ENCODE measurements at places on chromosomes 16 and 17. TPM values are rescaled to one million over a fixed set of nuclear protein-coding genes. Genes with fewer than 3 reads are reported as not detected.

GRCh38 chr17:40848583-40849235 is 18.3 kb downstream of the KRT12 start:
- H3K27ac ChIP-seq, result no peak overlapping the region
- H3K27me3 ChIP-seq, result no peaks in the 10 kb centered on the region
- no peak overlapping the region for H3K4me3 ChIP-seq

- no peak overlapping the region for H3K27ac ChIP-seq
- H3K4me1 ChIP-seq, result no peaks in the 10 kb centered on the region
- H3K36me3 ChIP-seq, result peaks cover 10% of the 10 kb centered on the region
These were observed 21.0 kb downstream of the ATPAF2 start for GRCh38 chr17:18017958-18018357.

- H3K36me3 ChIP-seq, result peaks cover 6% of the 10 kb centered on the region
- peaks cover 8% of the 10 kb centered on the region for H3K4me1 ChIP-seq
- DNase-seq, result peak; percentile 58
- no peaks in the 10 kb centered on the region for H3K27me3 ChIP-seq
- H3K4me3 ChIP-seq, result no peak overlapping the region
These were observed 7.1 kb downstream of the CORO7 start for GRCh38 chr16:4409081-4409932.

DNA sequence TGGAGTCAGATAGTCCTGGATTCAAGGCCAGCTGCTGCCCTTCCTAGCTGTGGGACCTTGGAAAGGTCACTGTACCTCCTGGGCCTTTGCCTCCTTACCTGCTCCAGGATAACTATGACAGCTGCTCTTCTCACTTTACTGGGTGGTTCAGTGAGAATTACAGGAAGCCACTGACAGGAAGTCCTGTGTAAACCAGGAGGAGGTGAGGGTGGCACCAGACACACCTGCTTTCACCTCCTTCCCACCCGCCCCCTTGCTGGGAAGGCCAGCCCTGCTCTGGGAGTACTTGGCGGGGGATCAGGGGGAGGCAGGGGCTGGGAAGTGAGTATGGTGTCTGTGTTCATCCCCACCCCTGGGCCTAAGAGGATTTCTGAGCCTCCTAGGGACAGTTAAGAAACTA is 42.6 kb downstream of the CPNE2 start:
- H3K27me3 ChIP-seq, result no peaks in the 10 kb centered on the region
- no peak overlapping the region for H3K4me3 ChIP-seq
- H3K36me3 ChIP-seq, result no peaks in the 10 kb centered on the region
- no peaks in the 10 kb centered on the region for H3K4me1 ChIP-seq
- DNase-seq, result no peak

GRCh38 chr16:72992142-72992601 is 55.8 kb downstream of the ZFHX3 start:
- H3K27me3 ChIP-seq, result no peaks in the 10 kb centered on the region
- no peaks in the 10 kb centered on the region for H3K36me3 ChIP-seq
- H3K4me1 ChIP-seq, result no peaks in the 10 kb centered on the region
- H3K4me3 ChIP-seq, result no peak overlapping the region
- H3K27ac ChIP-seq, result no peak overlapping the region

DNA sequence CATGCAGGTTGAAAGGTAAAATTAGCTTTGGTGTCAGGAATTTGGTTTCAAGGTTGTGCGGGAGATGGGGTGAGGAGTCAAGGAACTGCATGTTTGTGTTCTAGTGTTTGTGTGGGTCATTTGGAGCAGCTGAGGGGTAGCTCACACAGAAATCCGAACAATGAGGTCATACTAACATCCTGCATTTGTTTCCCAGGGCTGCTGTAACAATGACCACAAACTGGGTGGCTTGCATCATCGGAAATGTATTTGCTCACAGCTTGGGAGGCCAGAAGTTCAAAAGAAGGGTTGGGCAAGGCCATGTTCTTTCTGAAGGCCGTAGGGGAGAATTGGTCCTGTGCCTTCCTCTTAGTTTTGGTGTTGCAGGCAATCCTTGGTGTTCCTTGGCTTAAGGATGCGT is 287.4 kb downstream of the HAPSTR1 start:
- no peaks in the 10 kb centered on the region for H3K27me3 ChIP-seq
- no peak overlapping the region for H3K27ac ChIP-seq
- H3K4me1 ChIP-seq, result no peaks in the 10 kb centered on the region
- no peak overlapping the region for H3K4me3 ChIP-seq
- no peaks in the 10 kb centered on the region for H3K36me3 ChIP-seq
- DNase-seq, result no peak

DNA sequence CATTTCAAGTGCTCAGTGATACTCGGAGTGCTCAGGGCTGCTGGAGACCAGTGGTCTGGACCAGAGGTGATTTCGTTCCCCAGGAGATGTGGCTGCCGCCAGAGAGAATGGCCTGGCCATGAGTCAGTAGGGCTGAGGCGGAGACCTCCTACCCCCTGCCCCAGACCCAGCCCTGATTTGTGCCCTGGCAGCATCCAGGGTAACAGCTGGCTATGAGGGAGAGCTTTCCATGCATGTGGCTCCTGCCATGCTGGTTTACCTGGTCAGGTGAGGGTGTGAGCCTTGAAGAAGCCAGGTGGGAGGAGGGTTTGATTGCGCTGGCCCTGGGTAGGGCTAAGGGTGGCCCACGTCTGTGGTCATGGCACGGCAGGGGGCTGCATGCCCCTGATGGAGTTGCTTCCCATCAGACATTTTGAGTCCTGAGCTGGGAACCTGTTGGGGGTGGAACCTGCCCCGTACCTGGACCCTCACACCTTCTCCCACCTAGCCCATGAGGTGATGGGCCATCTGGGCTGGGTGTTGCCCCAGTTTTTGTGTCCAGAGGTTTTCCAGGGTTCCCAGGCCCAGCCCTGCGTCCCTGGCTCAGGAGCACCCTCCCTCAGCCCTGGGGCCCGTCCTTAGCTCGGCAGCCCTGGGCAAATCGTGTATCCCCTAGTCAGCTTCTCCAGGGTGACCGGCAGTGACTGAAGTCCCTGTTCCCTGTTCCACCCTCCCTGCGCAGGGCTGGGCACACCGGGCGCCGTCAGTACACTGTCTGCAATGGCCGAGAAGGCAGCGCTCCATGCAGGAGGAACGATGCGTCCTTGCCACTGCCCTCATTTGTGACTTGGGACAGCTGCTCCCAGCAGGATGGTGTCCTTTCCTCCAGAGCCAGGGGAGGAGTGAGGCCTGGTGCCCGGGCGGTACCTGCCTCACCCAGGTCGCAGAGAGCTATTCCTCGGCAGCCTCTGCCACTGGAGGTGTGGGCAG is 9.0 kb upstream of the CSNK1D start:
- H3K27me3 ChIP-seq, result no peaks in the 10 kb centered on the region
- H3K36me3 ChIP-seq, result no peaks in the 10 kb centered on the region
- no peak overlapping the region for H3K4me3 ChIP-seq
- no peak for DNase-seq

Gene NAGS
- total RNA-seq, result 2.4 TPM

- no peak for DNase-seq
- peaks cover 4% of the 10 kb centered on the region for H3K4me1 ChIP-seq
- no peaks in the 10 kb centered on the region for H3K36me3 ChIP-seq
- H3K4me3 ChIP-seq, result no peak overlapping the region
These were observed 154.2 kb downstream of the PITPNC1 start for GRCh38 chr17:67531291-67531690.

Gene EPX
- total RNA-seq, result not detected

GRCh38 chr17:60792250-60792898 is 114.7 kb downstream of the BCAS3 start:
- H3K36me3 ChIP-seq, result no peaks in the 10 kb centered on the region
- no peak overlapping the region for H3K27ac ChIP-seq
- DNase-seq, result no peak
- no peak overlapping the region for H3K4me3 ChIP-seq
- H3K27me3 ChIP-seq, result no peaks in the 10 kb centered on the region
- no peaks in the 10 kb centered on the region for H3K4me1 ChIP-seq

Gene CLEC18A
- 3.4 TPM for total RNA-seq

Gene CCR7
- total RNA-seq, result not detected

GRCh38 chr17:42835732-42836131 is 2.5 kb downstream of the PSME3 start:
- DNase-seq, result no peak
- H3K36me3 ChIP-seq, result peaks cover 40% of the 10 kb centered on the region
- peaks cover 19% of the 10 kb centered on the region for H3K4me1 ChIP-seq
- H3K27ac ChIP-seq, result no peak overlapping the region
- no peak overlapping the region for H3K4me3 ChIP-seq
- H3K27me3 ChIP-seq, result no peaks in the 10 kb centered on the region

Gene ASB16
- not detected for total RNA-seq

DNA sequence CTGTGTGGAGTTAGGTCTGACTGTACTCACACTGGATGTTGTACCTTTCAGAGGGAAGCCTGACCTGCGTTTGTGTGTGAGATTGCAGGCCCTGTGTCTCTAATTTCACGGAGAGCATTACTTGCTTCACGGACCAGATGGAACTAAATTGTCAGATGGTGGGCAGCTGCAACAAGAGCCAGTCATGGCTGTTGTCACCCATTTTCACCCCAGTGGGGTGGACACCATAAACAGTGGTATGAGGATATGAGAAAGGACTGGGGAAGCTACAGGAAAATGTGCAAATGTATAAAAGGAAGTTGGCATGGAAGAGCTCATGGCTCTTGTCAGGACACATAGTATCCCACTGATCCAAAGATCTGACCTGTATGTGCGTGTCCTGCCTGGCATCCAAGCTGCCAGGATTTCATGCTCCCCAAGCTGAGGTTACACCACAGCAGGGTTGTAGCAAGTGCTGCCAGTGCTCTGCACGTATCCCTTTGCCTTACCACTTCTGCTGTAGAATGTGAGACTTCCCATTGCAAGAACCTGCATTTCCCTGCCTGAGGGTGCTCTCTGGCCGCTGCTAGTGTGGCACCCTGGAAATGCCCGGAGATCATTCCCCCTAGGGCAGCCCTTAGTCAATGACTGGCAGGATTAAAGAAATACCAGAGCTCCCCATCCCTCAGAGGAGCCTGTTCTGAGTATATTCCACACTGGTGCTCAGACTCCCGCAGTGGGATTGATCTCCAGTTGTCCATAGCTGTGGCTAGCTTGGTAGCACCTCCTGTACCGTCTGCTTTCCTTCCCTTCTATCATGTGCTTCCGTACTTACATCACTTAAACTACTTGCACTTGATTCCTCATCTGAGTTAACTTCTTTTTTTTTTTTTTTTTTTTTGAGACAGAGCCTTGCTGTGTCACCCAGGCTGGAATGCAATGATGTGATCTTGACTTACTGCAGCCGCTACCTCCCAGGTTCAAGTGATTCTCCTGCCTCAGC is 70.4 kb upstream of the TANC2 start:
- no peak overlapping the region for H3K4me3 ChIP-seq
- H3K27ac ChIP-seq, result no peak overlapping the region
- H3K36me3 ChIP-seq, result no peaks in the 10 kb centered on the region
- no peaks in the 10 kb centered on the region for H3K4me1 ChIP-seq
- no peaks in the 10 kb centered on the region for H3K27me3 ChIP-seq

DNA sequence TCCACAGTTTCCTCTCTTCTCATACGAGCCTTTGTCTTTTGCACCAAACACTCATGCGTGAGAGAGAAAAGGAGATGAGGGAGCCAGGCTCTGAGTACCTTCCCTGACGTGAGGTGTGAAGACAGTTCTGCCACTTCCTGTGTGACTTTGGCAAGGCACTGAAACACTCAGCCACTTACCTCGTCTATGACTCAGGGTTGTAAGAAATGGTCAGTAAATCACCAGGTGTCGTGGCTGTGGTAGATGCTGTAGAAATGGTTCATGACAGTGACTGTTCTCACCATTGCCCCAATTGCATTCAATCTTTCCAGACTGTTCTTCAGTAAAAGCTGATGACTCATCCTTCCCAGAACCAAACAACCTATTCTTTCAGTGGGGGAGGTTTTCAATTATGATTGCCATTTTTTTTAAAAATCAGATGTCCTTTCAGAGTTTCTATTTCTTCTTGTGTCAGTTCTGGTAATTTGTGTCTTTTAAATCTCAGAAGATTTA is 49.2 kb upstream of the CBFA2T3 start:
- no peaks in the 10 kb centered on the region for H3K27me3 ChIP-seq
- no peak overlapping the region for H3K27ac ChIP-seq
- DNase-seq, result no peak
- no peaks in the 10 kb centered on the region for H3K4me1 ChIP-seq

- no peak overlapping the region for H3K4me3 ChIP-seq
- no peak overlapping the region for H3K27ac ChIP-seq
- no peaks in the 10 kb centered on the region for H3K36me3 ChIP-seq
- H3K27me3 ChIP-seq, result no peaks in the 10 kb centered on the region
These were observed 40.1 kb downstream of the NOS2 start for GRCh38 chr17:27760069-27760885.

Gene MT1B
- 2.7 TPM for total RNA-seq

DNA sequence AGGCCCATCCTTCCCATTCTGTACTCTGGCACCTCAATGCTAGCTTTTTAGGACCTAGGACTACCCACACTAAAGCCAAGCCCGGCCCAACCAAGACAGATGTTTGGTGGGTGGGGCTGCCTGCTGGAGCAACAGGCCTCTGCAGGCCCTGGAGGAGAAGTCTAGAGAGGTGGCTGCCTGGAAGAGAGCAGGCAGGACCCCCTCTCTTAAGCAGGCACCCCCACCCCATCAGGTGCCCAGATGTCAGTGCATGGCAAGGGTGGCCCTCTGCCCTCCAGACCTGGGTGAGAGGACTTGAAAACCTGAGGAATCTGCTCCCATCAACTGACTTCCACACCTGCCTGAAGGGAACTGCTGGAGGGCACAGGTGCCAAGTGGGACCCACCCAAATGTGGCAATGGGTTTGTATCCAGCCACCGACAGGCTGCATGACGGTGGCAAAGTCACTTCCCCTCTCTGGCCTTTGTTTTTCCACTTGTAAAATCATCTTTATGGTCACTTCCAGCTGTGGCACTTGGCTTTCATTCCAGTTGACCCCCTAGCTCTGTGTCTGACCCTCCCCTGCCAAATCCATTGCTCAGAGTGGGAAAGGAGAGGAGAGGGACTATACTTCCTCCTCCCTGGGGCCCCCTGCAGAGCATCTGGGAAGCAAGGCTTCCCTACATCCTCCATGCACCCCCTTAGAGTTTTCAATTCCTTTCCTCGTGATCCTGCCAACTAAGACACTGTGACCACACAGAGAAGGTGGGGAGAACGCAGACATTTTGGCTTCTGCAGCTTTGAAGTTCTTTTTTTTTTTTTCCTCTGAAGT is 1.7 kb upstream of the STAT5A start:
- peak overlapping the region; percentile 81 for H3K27ac ChIP-seq
- H3K36me3 ChIP-seq, result peaks cover 4% of the 10 kb centered on the region
- DNase-seq, result no peak
- H3K4me3 ChIP-seq, result peak overlapping the region; percentile 85
- H3K27me3 ChIP-seq, result no peaks in the 10 kb centered on the region

Gene TBC1D3
- 2.1 TPM for total RNA-seq

GRCh38 chr16:23676924-23677480 is 1.7 kb upstream of the PLK1 start:
- DNase-seq, result no peak
- H3K4me3 ChIP-seq, result no peak overlapping the region
- H3K36me3 ChIP-seq, result peaks cover 22% of the 10 kb centered on the region
- H3K4me1 ChIP-seq, result peaks cover 19% of the 10 kb centered on the region
- H3K27ac ChIP-seq, result peak overlapping the region; percentile 47
- H3K27me3 ChIP-seq, result no peaks in the 10 kb centered on the region

Gene PLXDC1
- total RNA-seq, result not detected

GRCh38 chr17:65029605-65030336 is 26.8 kb downstream of the GNA13 start:
- peaks cover 69% of the 10 kb centered on the region for H3K4me1 ChIP-seq
- peak overlapping the region; percentile 82 for H3K27ac ChIP-seq
- H3K4me3 ChIP-seq, result no peak overlapping the region
- DNase-seq, result peak; percentile 67

Gene CHRNE
- 0.22 TPM for total RNA-seq

Gene SLC52A1
- total RNA-seq, result not detected

Measured in Karpas-422 (cell line).